ENCODE measurements at places on chromosomes 1 and 21.

- DNase-seq, result no peak
Measured at GRCh38 chr1:109441069-109441468, 14.8 kb upstream of the PSMA5 start.

DNA sequence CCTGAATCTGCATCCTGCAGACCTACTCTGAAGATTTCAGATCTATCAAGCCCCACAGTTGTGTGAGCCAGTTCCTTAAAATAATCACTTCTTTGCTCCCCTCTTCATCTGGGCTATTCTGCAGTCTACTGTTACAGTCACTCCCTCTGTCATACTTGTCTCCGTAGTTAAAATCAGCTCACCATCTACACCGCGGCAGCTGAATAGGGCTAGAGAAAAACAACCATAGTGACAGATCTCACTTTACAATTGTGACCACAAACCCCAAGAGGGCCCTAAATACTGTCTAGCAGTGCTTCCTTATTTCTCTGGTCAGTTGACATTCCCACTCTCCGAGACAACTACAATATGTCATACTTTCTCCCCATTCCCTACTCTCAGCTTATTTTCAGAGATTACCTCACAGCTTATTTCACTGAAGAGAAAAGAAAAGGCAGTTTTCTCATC is 12.9 kb downstream of the DESI2 start:
- DNase-seq, result no peak

DNA sequence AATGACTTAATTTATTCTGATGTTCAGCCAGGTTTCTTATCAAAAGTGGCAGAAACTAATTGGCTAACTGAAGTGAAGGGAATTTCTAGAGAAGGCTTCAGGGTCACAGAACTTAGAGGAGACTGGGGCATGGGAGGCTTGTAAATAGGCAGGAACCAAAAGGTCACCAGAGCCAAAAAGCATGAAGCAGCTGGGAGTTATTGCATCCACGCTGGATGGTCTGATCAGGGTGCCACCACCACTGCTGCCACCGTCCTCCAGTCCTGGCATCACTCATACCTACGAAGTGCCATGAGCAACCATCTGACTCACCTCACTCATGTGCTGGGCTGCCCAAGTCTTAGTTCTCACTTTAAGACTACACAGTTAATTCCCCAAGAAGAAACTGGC is 82.5 kb upstream of the DPH5 start:
- DNase-seq, result no peak

DNA sequence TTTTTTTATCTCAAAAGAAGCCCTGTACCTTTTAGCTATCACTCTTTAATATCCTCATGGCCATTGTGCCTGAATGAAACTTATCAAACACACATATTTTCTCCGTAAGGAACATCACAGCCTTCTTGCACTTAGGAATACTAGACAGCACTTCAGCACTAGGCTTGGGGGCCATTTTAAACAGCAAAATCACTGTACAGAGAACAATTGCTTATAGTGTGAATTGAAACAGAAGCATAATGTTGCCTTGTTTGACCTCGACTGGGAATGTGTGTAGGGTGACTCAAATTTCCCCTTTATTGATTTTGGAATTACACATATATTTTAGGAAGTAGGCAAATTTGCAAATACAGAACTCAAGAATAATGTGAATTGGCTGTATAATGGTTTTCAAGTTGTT is 36.4 kb downstream of the KYAT3 start:
- no peak for DNase-seq

DNA sequence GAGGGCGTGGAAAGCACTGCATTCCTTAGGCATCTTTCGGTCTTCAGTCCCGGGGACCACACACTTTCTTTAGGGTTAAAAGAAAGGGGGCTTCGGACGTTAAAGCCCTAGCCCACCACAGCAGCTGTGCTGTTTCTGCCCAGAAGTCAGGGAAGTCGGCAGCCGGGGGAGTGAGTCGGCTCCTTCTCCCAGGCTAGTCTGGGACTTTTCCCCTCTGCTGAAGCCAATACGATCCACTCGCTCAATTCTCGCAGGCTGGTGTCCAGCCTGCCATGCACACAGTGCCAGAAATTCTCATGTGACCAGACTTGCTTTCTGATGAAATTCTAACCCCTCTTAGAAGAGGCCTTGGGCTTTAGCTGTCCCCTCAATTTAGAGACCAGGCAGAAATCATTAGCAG is 67.7 kb downstream of the BCAR3 start:
- no peak for DNase-seq

Measured in effector memory CD4-positive, alpha-beta T cell (primary cell).